ENCODE measurements at places on chromosomes 16 and 17.
A peak's percentile ranks its signal among the peaks of the same experiment; 100 is the strongest.

GRCh38 chr16:67565470-67566100 is 3.3 kb downstream of the CTCF start:
- no peak for DNase-seq

GRCh38 chr17:8091033-8091687 is 3.6 kb upstream of the ALOX12B start:
- DNase-seq, result no peak

DNA sequence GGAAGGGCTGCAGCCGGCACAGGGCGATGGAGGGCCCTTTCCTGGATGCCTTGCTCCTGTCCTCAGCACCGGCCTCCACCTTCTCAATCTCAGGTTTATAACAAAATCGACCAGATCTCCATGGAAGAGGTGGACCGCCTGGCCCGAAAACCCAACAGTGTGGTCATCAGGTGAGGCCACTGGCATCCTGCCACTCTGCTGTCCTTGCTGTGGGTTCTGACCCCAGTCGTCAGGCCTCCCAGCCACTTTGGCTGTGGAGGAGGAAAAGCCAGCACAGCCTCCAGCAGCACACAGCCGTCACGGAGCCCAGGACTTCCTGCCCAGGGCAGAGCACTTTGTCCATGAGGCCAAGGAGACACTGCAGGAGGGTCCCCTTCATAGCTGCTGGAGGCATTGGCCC is 6.7 kb upstream of the MYO15A start:
- DNase-seq, result no peak

GRCh38 chr16:10906482-10906881 is 29.5 kb downstream of the CIITA start:
- DNase-seq, result no peak

DNA sequence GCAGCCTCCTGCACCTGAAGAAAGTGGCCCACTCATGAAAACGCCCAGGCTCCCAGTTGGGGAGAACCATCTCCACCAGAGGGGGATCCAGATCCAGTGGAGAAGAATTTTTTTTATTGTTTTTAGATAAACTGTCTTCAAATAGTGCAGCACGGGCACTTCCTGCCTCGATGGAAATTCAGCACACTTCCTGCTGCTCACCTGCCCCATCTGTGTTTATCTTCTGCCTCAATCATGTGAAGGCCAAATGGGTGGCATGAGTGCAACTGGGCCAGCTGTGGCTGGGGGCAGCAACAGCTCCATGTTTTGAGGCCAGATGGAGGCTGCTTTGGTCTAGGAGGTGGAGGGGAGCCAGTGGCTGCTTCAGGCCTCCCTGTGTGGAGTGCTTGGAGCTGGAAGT is 75.9 kb upstream of the WSB1 start:
- no peak for DNase-seq

GRCh38 chr17:51133365-51133764 is 12.7 kb upstream of the SPAG9 start:
- DNase-seq, result no peak

GRCh38 chr17:3794557-3795389 is 6.2 kb downstream of the ITGAE start:
- peak; percentile 62 for DNase-seq

- no peak for DNase-seq
Observed at GRCh38 chr16:13510425-13511151, 409.4 kb upstream of the ERCC4 start.

DNA sequence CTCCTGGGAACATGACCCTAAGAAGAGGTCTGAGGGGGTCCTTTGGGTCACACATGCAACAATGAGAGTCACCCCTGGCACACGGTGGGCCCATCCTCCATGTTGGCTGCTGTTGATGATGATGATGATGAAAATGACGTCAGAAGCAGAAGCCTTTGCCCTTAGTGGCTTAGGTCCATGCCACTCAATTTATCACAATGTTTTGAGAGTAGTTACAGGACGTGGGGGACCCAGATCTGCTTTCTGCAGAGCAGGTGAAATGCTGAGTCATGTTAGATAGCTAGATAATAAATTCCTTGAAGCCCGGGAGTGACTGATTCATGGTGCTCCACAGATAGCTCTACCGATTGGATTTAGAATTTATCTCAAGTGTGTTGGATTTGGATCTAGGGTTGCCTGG is 53.9 kb downstream of the VPS35L start:
- no peak for DNase-seq

DNA sequence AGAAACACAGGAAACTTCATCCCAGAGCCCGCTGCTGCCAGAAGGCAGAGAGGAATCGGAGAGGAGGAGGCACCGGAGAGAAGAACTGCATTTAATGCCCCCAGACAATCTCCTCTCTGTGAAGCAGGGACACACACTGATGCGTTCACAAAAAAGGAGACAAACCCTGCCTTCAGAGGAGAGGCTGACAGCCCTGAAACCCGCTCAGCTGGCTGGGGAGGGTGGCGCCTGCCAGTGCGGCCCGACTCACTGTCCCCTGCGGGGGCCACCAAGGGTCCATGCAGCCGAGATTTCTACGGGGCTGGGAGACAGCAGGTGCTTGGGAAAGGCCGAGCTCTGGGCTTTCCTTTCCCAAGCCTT is 21.9 kb upstream of the CACNG1 start:
- no peak for DNase-seq

DNA sequence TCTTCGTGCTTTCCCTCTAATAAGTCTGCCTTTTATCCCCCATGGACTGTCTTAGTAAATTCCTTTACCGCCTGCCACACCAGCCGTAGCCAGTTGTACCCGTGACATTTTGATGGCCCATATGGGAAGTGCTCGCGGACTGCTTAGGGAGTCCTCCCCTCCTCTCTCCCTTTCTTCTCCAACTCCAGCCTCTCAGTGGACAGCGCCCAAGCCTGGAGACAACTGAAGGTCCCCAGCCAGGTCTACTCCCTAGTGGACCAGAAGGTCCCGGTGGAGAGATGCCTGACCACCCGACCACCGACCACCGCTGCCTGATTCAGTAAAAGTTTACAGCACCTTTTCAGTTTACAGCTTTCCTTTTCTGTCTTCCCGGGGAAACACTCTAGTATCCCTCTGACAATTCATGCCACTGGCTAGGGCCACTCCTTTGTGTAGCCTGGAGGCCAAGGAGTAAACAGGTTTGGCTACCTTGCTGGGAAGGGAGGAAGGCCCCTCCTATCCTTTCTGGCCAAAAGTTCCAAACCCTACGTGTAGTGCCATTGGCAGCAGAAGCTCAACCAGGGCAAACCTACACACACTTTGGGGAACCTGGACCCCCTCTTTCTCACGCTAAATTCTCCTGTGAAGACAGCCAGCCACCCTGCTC is 18.0 kb downstream of the CTRB2 start:
- no peak for DNase-seq

DNA sequence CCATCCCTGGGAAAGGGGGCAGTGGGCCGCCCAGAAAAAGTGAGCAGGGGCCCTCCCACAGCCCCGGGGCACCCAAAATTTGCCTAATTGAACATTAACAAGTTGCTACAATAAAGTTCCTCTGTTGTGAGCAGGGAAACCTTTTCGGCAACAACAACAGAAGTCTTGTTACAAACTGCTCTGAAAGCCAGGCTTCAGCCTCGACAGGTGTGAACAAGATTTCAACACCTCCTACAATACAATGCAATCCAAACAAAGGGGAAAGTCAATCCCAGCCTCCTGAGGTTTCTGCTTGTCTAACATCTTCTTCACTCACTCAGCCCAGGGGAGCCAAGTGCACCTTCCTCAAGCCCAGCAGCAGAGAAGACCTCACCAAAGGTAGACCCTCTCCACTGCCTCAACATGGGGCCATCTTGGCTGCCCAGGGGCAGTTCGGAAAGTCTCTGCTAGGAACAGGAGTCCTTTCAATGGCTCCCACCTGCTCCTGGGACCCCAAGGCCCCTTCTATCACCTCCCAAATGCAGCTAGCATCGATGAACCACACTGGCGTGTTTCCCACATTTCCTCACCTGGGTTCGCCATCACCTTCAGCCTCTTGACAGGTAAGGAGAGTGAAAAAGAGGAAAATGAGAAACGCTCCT is 19.1 kb downstream of the ZFHX3 start:
- no peak for DNase-seq

DNA sequence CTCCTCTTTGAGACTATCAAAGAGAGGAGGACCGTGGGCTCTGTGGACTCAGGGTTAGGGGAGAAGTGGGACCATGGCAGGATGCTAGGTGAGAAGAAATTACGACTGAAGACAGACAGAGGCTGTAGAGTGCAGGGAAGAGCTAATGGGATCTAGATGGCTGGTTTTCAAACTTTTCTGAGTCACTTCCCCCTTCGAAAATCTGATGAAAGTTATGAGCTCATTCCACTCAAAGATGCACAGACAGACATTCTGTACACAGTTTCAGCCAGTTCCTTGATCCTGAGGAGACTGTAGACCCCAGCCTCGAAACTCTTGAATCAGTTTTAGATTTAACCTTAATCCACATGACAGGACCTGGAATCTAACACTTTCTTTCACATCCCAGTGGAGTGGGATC is 40.7 kb downstream of the RGS9 start:
- no peak for DNase-seq

- DNase-seq, result no peak
Observed at GRCh38 chr16:29714972-29715371, 30.8 kb downstream of the C16orf54 start.

DNA sequence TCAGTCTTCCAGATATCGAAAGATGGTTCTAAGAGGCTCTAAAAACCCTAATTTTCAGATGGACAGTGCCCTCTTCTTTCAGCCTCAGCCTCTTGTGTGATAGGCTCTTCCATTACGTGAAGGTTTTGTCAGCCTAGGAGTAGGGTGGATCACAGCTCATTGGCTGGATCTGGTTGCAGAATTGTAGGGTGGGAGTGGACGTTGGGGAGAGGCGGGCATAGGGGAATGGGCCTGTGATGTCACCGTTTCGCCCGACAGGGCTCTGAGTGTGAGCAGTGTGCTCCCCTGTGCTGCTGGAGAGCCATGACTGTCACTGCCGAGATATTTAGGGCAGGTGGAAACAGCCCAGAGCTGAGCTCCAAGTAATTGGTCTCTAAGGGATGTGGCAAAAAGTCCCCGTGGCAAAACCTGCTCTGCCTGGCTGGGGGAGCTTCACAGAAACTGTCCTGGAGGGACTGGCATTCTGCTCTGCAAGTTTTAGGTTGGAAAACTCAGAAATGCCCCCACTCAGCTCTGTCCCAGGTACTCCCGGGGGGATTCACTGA is 6.2 kb upstream of the WFIKKN1 start:
- no peak for DNase-seq

GRCh38 chr17:12727076-12727760 is 61.5 kb downstream of the MYOCD start:
- no peak for DNase-seq

DNA sequence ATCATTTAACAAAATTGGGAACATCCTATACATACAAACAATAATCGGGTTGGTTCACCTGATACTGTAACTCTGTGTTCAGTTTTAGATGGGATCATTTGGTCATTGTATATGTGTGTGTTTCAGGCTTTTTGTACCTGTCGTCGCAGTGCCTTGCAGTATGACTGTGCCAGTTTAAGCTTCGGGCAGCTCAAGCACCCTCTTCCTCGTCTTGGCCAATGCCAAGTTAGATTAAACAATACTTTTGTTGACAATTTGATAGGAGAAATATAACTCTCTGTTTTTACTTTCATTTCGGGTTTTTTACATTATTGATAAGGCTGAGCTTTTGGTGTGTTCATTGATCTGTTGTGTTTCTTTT is 37.0 kb upstream of the ARHGAP17 start:
- no peak for DNase-seq

DNA sequence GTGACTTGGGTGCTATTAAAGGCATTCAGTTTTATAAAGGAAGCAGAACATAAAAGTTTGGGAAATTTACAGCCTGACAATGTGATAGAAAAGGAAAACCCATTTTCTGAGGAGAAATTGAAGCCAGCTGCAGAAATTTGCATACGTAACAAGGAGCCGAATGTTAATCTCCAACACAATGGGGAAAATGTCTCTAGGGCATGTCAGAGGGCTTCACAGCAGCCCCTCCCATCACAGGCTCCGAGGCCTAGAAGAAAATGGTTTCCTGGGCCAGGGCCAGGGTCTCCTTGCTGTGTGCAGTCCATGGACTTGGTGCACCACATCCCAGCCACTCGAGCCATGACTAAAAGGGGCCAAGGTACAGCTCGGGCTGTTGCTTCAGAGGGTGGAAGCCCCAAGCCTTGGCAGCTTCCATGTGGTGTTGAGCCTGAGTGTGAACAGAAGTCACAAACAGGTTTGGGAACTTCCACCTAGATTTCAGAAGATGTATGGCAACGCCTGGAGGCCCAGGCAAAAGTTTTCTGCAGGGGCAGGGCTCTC is 23.9 kb upstream of the TOM1L1 start:
- no peak for DNase-seq

DNA sequence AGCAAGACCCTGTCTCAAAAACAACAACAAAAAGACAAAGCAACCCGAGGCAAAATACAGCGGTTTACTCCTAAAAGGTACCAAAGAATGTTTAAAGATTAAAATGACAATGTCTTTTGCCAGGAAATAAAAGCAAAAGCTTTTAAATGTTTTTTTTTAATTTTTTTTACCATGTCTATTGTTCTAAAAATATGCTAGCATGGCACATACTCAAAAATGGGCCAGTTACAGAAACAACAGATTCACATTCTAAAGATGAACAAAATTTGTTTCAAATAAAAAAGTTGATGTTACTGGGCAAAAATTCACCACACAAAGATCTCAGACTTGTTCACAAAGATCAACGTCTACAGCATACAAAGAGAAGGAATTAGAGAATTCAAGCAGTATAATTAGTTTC is 41.1 kb downstream of the CACNG1 start:
- DNase-seq, result no peak

- DNase-seq, result no peak
Observed at GRCh38 chr16:78522327-78522726, 422.9 kb downstream of the WWOX start.

DNA sequence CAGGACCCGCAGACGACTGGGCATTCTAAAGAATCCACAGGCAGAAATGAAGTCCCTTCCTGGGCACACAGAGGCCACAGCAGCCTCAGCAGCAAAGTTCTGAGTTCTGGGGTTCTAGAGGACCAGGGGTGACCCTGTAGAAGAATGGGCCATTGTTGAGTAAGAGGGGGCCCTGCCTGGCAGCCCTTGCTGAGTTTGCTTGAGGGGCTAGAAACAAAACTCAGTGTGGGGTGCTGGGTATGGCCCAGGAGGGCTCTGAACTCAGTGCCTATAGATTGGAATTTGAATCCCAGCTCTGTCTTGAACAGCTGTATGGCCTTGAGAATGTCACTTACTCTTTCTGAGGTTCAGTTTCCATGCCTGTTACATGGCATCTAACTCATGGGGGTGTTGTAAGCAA is at the start of gene PDILT:
Gene PDILT (minus strand): TSS at position 101 of the 400 bp plus-strand sequence. CDS start 5,437 bp downstream, outside the sequence.
- no peak for DNase-seq

Measured in CD4-positive, alpha-beta T cell treated with Interleukin-17A for 4 hours (primary cell).